Fibroblast of skin of abdomen (primary cell): ENCODE measurements at places on chromosomes 2 and 18.
A peak's percentile ranks its signal among the peaks of the same experiment; 100 is the strongest.

GRCh38 chr2:56133931-56134629, 49.7 kb upstream of the CCDC85A start:
- DNase-seq, result no peak

DNA sequence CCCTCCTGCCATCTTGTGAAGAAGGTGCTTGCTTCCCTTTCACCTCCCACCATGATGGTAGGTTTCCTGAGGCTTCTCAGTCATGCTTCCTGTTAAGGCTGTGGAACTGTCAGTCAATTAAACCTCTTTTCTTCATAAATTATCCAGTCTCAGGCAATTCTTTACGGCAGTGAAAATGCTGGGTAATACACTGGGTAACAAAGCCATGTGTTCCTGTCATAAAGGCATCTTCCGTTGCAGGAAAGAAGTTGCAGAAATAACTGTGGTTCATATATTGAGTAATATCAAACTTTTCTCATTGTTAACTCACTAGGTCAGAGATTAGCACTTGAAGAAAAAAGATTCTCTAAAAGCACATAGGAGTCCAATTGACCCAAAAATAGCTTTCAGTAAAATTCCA, 163.9 kb upstream of the HNMT start:
- DNase-seq, result no peak

GRCh38 chr18:335733-336132, 67.9 kb upstream of the THOC1 start:
- no peak for DNase-seq

DNA sequence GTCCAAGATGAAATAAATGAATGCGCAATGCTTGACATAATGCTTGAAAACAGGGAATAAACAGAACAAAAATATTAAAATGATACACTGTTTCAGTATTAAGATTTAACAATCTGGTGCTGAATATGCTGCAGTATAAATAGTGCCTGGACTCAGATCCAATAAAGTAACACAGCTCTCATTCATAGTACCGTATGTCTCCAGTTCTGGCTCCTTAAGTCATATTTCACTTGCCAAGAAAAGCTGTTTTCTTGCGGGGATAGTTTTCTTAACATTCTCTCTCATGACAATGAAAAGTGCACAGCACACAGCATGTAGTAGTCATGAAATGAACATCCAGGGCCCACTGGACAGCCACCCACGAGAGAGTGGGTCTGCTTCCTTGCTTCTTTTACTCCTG, 74.7 kb downstream of the SATB2 start:
- no peak for DNase-seq

GRCh38 chr2:62999905-63000304, 50.7 kb upstream of the OTX1 start:
- peak; percentile 23 for DNase-seq

DNA sequence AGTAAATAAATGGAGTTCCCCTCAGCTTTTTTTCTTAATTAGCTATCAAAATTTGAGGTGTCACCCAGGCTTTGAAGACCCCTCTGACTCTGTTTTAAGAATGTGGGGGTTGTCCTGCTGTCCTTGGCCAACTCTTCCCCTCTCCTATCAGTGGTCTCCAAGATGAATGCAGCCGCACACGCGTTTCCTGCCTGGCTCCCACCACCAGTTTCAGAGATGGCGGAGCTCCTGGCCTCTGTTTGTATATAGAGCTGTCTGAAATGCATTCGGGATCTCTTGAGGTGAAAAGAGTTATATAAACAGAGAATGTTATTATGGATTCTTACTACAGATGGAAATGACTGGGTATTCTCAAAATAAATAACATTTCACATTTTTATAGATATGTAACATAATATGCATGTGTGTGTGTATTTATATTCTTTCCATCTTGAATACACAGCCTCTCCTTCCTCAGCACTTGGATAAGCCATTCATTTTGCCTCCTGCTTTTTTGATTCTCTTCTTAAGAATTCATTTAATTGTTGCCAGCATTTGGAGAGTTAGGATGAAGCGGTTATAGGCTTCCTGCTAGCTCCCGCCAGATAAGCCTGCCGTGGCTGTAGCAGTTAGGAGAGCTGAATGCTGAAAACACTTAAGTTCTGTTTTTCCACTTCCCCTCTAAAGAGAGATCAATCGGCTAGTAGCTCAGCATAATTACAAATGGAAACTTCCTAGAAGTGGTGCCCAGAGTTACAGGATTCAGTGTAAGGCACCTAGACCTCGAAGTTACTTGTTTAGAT, 659.3 kb upstream of the FANCL start:
- DNase-seq, result no peak

- no peak for DNase-seq
Observed at GRCh38 chr2:134766583-134766982, 47.8 kb upstream of the TMEM163 start.

DNA sequence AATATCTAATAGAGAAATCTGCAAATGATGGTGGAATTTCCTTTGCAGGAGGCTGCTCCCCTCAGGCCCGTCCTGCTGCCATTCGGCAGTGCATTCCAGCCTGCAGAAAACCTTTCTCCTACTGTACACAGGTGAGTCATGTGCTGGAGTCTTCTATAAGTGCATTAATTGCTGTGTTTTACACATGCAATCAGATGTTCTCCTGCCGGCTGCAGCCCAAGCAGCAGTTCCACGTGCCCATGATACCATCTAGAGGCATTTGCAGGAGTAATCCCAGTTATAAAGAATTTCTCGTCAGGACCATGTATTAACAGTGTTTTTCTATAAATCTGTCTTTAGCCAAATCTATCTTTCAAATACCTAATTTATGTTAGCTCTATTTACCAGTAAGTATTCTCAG, 304.7 kb upstream of the HNMT start:
- no peak for DNase-seq

GRCh38 chr2:230872151-230872967, 7.6 kb downstream of the ITM2C start:
- DNase-seq, result no peak

- DNase-seq, result peak; percentile 98
Observed at GRCh38 chr2:127149384-127149783, 42.4 kb upstream of the BIN1 start.

GRCh38 chr2:207088276-207088675, 77.5 kb downstream of the KLF7 start:
- DNase-seq, result no peak

DNA sequence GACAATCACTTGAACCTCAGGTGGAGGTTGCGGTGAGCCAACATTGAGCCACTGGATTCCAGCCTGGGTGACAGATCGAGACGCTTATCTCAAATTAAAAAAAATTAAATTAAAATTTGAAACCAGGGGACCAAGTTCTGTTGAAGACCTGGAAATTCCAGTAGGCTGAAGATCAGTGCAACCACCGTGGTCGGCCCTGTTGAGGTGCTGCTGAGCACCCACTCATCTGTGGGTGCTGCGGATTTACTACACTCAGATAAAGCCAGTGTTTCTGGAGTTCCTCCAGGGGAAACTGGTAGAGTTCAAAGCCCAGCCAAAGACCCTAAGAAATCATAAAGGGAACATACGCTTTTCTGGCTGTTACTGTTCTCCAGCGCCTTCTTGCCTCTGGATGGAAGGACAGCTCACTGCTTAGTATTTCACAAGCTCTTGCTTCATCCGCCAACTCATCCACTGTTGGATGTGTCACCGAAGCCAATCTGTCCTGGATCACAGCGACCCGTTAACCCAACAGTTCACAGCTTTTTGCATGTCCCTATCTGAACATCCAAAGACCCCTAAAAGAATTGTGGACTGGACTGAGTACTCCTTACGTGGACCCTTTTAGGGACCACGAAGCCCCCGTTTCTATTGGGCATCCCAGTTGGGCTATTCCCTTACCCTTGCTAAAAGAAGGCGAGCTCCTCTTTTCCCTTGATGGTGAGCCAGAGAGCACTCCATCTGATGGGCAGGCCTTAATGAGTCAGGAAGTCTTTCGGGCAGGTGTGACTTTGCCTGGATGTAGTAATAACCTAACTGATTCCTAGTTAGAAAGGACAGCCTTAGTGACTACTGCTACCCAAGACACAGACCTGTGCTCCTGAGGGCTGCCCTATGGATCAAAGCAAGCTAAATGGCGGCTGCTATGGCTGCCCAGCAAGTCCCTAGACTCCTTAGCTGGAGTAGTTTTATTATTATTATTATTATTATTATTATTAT, 6.0 kb upstream of the ALPP start:
- no peak for DNase-seq

DNA sequence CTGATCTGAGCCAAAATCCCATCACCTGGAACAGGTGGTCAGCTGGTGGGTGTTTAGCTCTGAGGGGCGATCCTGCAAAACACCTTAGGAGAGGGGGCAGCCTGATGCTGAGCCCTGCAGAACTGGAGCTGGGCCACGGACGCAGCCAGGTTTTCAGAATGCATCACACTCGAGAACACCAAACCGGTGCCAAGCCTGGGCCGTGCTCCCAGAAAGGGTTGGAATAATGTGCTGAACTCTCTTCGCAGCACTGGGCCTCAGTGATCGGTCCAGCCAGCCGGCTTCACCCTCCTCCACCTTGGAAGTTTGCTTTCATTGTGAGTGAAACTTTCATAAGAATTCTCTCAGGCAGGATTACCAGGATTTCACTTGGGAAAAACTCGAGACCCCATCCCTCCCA, 56.5 kb upstream of the TTC39C start:
- DNase-seq, result no peak

GRCh38 chr2:216388046-216388884, 16.0 kb upstream of the MARCHF4 start:
- DNase-seq, result no peak
